Epithelial cell of alveolus of lung (primary cell): ENCODE measurements at places on chromosomes 5 and 9. TPM values are rescaled to one million over a fixed set of nuclear protein-coding genes. Genes with fewer than 3 reads are reported as not detected.

Gene GABRA6
- total RNA-seq = not detected in 2 replicates

Gene CAST
- total RNA-seq = 106 and 193 TPM in 2 replicates

Gene DMRTA1
- total RNA-seq = 0.26 TPM in 1 of 2 replicates, not detected in the other

Gene PRRC2B
- 65.2 and 76.7 TPM in 2 replicates for total RNA-seq

Gene PCDHB2
- total RNA-seq = under 0.01 and 1.2 TPM in 2 replicates

Gene CSF1R
- under 0.01 TPM in 1 of 2 replicates, not detected in the other for total RNA-seq

Gene HRH2
- not detected in 2 replicates for total RNA-seq

Gene LCN2
- 1.8 TPM in 1 of 2 replicates, not detected in the other for total RNA-seq

Gene MRPL36
- 37.6 and 57.9 TPM in 2 replicates for total RNA-seq

Gene TMEM215
- total RNA-seq = not detected in 2 replicates

Gene OSMR
- total RNA-seq = 43.8 and 124 TPM in 2 replicates

Gene PCDHGB7
- total RNA-seq = 7.2 and 23.6 TPM in 2 replicates

Gene DAPK1
- 1.6 and 8.3 TPM in 2 replicates for total RNA-seq

Gene PCDHGB2
- 0.39 and 3.0 TPM in 2 replicates for total RNA-seq

Gene TPPP
- total RNA-seq = 0.24 TPM in 1 of 2 replicates, not detected in the other

Gene TCERG1
- total RNA-seq = 29.2 and 54.3 TPM in 2 replicates

Gene FOXD4
- total RNA-seq = 0.24 and 0.65 TPM in 2 replicates

Gene PRDM9
- total RNA-seq = not detected in 2 replicates

Gene TUT7
- 23.7 and 36.7 TPM in 2 replicates for total RNA-seq

Gene TAF9
- 50.5 and 65.2 TPM in 2 replicates for total RNA-seq

Gene LURAP1L
- total RNA-seq = 21.5 and 57.2 TPM in 2 replicates

Gene ZDHHC11B
- not detected in 2 replicates for total RNA-seq

Gene F2RL2
- total RNA-seq = 0.56 and 4.5 TPM in 2 replicates

Gene GFRA3
- total RNA-seq = not detected in 2 replicates

Gene PCDHB4
- total RNA-seq = under 0.01 TPM in 1 of 2 replicates, not detected in the other

Gene TAF1L
- under 0.01 TPM in 1 of 2 replicates, not detected in the other for total RNA-seq

Gene HAND1
- not detected in 2 replicates for total RNA-seq

Gene DBH
- not detected in 2 replicates for total RNA-seq

Gene CD74
- 1.7 and 5.4 TPM in 2 replicates for total RNA-seq
